Activated naive CD8-positive, alpha-beta T cell treated with anti-CD3 and anti-CD28 coated beads, Interleukin-2, amount 10 ng/mL, durations not matched to agents 7 days and 5 days (primary cell): ENCODE measurements at places on chromosomes 7 and 10.

GRCh38 chr7:78605119-78605518 lies 806.5 kb downstream of the PHTF2 start:
- DNase-seq, result no peak

GRCh38 chr7:27697861-27698430 lies 35.3 kb upstream of the HIBADH start:
- DNase-seq, result no peak

- DNase-seq, result no peak
These were observed 467.7 kb upstream of the KLF6 start for GRCh38 chr10:4252701-4253100.

- peak; percentile 45 for DNase-seq
These were observed 790 bp downstream of the ADAM22 start for GRCh38 chr7:87934699-87935383.

- DNase-seq, result no peak
These were observed 565.0 kb downstream of the PTPRN2 start for GRCh38 chr7:158022601-158023000.

GRCh38 chr10:129968853-129969183 lies 4.7 kb upstream of the EBF3 start:
- DNase-seq, result peak; percentile 51

DNA sequence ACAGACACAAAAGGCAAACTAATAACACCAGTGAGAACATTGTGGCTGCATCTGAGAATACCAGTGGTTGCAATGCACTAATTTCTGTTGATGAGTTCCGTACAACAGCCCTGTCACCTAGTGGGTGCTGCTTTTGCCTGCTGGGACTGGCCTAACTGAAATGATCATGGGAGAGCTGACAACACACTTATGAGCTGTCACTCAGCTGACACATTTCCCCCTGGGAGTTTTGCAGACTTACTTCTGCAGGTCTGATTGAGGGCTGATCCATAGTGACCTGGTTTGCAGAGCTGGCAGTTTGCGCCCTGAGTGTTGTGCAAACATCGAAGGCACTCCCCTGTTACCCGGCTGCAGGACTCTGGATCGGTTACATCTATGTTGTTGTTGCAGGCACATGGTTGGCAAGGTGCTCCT lies 60.6 kb upstream of the LAMB1 start:
- DNase-seq, result no peak

DNA sequence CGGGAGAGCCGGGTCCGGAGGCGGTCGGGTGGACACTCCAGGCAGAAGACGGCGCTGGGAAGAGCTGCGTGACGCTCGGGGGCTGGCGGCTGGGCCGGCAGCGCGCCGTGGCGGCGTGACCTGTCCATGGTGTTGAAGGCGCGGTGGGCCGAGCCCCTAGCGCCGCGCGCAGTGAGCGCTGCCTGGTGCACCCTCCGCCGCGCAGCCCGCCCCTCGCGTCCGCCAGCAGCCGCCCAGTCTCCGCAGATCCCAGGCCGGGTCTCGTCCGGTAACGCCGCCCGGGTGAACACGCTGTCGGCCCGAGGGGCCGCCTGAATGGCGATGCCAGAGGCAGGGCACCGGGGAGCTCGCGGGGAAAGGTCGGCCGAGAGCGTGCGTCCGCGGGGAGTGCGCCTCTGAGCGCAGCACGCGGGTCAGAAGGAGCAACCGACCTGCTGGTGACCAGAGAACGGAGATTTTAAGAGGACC lies 657 bp upstream of the TMEM178B start:
- DNase-seq, result no peak

GRCh38 chr10:15841696-15842095 lies 18.6 kb downstream of the MINDY3 start:
- DNase-seq, result no peak

GRCh38 chr10:5076615-5077014 lies 17.6 kb upstream of the AKR1C3 start:
- no peak for DNase-seq

- no peak for DNase-seq
These were observed 74.2 kb downstream of the TSPAN12 start for GRCh38 chr7:120783721-120784120.

GRCh38 chr7:16604054-16604453 lies 41.5 kb downstream of the ANKMY2 start:
- DNase-seq, result no peak

GRCh38 chr7:132932296-132933071 lies 149.4 kb downstream of the CHCHD3 start:
- DNase-seq, result no peak

DNA sequence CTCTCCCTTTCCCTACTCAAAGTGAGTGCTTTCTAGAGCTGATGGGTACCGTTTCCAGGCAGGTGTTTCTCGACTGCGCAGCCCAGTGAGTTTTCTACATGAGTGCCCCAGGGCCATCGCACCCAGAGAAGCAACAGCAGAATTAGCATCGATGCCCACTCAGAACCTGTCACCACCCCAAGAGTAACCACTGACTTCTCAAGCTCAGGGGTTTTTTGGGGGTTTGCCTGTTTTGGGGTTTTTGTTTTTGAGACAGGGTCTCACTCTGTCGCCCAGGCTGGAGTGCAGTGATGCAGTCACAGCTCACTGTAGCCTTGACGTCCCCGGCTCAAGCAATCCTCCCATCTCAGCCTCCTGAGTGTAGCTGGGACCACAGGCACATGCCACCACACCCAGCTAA lies 25.7 kb downstream of the SNX8 start:
- no peak for DNase-seq

- DNase-seq, result peak; percentile 80
These were observed 14.4 kb upstream of the WBP1L start for GRCh38 chr10:102729029-102730026.

DNA sequence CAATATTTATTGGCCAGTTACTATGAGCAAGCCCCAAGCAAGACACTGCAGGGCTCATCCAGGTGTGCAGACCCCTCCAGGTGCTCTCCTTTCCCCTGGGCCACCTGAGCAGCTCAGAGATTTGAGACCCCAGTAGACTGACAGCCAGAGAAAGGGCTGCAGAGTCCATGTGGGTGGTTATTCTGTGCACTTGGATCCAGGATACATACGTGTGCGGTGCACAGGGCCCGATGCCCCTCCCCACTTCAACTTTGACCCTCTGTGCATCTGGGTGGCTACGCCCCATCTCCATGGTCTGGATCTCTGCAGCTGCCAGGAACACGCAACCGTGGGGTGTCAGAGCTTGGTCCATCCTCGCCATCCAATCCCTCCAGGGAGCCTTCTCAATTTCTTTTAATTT lies 72.9 kb downstream of the MKI67 start:
- no peak for DNase-seq

GRCh38 chr10:31262672-31263071 lies 56.3 kb upstream of the ZEB1 start:
- DNase-seq, result no peak

DNA sequence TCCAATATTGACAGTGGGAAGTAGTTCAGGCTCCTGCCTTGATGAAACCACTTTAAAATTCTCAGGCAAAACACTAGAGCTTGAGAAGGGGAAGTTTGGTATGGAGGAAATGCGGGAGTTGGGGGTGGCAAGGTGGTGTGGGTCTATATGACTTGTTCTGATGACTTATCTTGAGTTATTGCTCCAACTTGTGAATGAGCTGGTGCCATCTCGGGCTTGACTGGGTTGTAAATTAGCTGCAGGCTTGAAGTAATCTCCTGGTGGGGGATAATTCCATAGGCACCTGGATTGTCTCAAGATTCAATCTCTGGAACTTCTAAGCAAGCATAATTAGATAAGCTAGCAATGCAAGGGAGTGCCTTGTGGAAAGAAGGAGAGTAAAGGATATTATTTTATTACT lies 29.0 kb downstream of the MRPL32 start:
- no peak for DNase-seq

GRCh38 chr10:28533186-28533564 lies 257 bp downstream of the WAC start:
- DNase-seq, result no peak

DNA sequence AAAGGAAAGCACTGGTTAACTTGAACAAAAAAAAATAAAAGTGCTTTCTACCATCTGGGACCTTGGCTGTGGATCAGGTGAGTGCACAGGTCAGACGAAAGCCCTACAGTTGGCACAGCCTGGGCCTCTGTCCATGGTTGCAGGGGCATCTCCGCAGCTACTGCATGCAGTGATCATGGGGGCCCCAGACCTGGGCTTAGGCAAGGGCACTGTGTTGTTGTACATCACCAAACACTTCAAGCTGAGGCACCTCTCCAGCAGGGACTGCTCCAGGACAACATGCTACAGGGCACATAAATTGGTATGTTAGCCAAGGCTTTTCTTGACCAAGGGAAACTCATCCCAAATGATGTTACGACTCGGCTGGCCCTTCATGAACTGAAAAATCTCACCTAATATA lies 23.5 kb downstream of the KLHL7 start:
- no peak for DNase-seq

DNA sequence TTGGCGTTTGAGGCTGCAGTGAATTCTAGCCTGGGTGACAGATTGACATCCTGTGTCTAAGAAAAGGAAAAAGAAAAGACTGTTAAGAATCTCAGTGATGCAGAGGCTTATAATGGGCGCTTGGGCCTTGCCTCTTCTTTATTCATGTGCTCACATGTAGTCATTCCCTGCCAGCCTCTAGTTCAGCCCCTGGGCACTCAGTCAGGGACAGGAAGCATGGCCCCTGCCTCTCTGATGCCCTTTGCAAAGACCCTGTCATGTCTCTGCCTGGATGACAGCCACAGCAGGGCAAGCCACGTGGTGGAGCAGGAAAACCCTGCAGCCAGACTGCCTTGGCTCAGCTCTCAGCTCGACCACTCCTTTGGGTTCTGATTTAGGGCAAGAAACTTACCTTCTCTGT lies 368.9 kb downstream of the RPS24 start:
- no peak for DNase-seq

- no peak for DNase-seq
These were observed 55.8 kb downstream of the HBP1 start for GRCh38 chr7:107224374-107225223.

DNA sequence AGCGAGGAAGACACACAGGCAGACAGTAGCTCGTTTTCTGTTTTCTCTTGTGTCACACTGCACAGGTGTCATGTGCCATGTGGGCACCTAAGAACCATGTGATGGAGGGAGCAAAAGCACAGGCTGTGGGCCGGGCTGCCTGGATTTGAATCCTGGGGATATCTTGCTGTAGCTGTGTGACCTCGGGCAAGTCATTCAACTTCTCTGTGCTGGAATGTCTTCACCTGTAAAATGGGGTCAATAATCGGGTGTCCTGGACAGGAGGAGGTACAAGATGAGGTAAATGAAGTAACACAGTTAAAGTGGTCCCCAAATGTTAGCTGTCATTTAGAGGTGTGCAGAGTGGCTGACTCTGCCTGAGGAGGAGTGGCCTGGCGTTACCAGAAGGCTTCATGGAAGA lies 246.9 kb downstream of the RPS24 start:
- no peak for DNase-seq

DNA sequence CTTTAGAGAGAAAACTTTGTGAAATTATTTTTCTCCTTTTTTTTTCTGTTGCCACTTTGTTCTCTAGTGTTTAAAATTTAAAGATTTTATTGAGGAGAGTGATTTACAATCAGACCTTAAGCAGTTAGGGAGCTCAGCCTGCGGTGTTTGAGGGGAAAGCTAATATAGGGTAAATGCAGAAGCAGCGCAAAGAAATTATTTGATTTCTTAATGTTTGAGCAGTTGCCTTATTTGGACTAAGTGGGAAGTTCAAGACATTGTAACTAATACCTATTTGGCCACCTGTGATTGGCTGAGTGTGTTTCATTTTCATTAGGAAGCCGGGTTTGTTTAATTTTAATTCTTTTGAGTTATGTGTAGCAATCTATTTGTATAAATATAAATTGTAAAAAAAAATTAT lies 25.3 kb downstream of the WAC start:
- DNase-seq, result no peak

GRCh38 chr10:77973276-77973675 lies 46.7 kb upstream of the DLG5 start:
- DNase-seq, result no peak

- DNase-seq, result no peak
These were observed 177.7 kb downstream of the KIF20B start for GRCh38 chr10:89879121-89879520.

GRCh38 chr10:122853665-122854313 lies 8.1 kb upstream of the CUZD1 start:
- DNase-seq, result no peak

- DNase-seq, result no peak
These were observed 125.9 kb downstream of the GRK5 start for GRCh38 chr10:119333146-119333792.

GRCh38 chr10:102834143-102834542 lies 3.1 kb downstream of the CYP17A1 start:
- no peak for DNase-seq

DNA sequence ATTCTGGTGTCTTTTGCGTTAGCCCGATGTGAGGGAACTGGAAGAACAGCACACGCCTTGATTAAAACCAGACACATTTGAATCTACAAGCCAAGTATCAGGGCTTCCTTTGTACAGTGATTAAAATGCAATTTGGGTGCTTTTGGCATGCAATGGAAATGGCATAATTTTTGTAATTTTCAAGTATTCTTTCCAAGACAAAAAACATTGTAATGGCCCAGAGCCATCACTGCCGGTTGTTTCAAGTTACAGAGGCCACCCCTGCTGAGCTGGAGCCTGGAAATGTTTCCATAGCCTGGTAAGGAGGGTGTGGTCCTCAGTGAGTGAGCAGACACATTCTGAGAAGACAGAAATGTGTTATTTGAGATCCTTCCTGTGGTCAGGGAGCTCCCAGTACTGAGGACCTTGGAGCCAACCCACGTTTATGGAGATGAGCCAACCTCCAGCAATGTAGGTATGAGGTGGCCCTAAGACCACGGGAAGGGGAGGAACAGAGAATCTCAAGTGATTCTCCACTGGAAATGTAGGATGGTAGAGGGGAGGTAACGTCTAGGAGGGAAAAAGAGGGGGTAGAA lies 20.9 kb downstream of the TEX36 start:
- no peak for DNase-seq

- DNase-seq, result peak; percentile 41
These were observed 683 bp upstream of the ENTPD7 start for GRCh38 chr10:99658622-99659030.

GRCh38 chr7:132575982-132576720 lies at the start of gene PLXNA4:
PLXNA4 (minus strand) TSS chr7:132576470; CDS start chr7:132508693, 67,777 bp downstream.
- peak; percentile 55 for DNase-seq

DNA sequence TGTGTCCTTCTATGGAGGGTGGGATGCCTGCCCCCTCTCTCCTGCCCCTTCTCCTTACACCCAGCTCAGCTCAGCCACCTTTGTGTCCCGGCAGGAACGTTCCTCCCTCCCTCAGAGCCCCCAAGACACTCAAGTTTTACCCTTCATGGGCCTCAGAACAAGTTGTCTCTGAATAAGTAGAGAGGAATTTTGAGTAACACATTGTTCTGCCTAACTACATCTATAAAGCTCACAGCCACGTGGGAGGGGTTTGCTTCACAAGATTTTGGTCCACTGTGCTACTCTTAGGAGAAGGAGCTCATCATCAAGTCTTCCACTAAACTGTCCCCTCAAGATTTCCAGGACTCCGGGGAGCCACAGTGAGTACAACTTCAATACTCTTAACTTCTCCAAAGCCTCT lies 51.6 kb upstream of the ZNF32 start:
- DNase-seq, result no peak

DNA sequence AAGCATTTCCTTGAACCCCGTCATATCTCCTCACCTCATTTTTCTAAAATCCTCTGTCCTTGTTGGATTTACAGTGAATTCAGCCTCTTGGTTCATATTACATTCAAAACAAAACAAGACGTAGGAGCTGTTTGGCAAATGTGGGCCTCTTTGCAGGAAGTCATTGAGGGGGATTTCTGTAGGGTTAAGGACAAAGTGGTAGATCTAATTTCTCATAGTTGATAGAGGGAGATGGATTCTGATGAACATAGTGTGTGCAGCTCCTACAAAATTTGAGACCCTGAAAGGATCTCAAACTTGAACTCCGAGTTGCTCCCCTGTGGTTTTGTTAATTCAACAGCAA lies 682 bp downstream of the TBXAS1 start:
- DNase-seq, result no peak
